ENCODE measurements at places on chromosomes 11 and 22.

DNA sequence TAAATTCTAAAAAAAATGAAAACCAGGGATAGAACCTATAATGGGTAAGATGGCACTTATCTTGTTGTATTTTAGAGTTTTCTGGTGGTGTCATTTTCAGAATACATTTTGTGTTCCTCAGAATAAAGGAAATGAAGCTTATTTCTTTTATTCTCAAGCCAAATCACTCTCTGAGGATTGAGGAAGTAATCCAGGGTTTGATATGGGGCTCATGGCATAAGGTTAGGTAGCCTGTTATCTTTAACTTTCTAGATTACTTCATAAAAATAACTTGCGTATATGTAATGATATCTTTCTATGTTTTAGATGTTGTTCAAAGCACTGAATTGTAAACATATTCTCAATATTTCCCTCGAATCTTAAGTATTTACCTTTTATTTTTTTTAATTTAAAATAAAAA, 33.5 kb downstream of the PDE3B start:
- no peak for DNase-seq

DNA sequence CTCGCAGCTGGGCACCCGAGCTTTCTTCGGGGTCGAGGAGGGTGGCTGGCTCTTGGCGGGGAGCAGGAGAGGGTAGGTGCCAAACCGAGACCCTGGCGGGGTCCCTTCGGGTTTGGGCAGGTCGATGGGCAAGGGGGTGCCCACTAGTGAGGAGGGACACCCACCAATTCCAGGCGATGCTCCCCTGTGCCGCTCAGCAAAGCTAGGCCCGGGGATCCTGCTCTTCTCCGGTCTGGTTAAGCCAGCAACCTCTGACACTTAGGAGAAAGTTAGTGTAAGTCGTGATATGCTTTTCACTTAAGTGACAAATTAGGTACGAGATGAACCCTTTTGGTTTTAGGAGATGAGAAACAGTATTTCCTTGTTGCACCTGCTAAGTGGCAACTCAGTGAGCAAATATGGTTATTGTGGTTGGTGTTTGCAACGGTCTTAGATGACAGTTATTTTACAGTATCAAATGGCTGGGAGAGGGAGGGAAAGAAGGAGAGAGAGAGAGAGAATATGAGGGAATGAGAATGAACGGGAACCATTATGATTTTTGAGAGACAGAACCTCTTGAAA, 565 bp downstream of the NUCB2 start:
- peak; percentile 71 for DNase-seq

DNA sequence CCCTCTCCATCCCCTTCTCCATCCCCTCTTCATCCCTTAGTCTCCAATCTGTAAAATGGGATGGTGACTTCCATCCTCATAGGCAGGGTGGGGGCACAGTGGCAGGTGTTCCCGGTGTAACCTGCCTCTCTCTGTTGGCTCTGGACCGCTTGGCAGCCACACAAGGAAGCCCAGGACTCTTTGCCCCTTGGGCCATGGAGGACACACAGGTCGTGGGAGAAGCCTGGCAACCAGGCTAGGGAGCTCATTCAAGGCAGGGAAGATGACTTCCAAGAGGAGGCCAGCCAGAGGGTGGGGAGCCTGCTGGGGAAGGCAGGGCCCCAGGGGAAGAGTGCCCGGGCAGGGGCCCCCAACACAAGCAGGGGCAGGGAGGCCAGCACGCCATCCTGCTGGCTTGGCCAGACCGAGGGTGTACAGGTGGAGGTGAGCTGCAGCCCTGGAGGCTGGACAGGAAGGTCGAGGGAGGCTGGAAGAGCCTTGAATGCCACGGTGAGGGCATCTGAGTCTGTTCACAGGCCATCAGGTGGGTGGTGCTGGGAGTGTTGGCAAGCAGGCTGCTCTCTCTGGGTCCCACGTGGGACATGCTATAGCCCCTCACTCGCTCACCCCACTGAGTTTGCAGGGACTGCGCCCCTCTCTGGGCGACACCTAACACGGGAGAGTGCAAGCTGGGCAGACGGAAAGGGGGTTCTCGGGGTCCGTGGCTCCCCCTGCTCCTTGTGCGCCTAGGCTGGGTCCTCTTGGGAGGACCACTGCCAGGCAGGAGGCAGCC, 15.5 kb upstream of the CTSD start:
- DNase-seq = no peak

DNA sequence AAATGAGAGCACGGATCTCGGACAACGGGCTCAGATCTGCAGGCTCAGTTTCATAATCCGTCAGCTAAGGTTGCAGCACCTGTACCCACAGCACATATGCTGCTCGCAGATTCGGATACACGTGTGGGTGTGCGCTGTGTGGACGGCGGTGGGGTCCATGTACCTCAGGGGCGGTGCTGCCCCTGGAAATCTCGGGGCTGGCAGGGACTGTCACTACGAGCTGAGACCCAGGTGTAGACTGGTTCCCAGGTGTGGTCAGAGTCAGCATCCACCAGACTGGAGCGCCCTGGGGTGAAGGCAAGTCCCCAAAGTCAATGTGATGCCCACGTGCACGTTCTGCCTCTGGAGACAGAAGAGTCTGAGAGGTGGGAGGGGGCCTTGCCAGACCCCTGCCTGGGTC, 989.3 kb downstream of the BRD1 start:
- no peak for DNase-seq

DNA sequence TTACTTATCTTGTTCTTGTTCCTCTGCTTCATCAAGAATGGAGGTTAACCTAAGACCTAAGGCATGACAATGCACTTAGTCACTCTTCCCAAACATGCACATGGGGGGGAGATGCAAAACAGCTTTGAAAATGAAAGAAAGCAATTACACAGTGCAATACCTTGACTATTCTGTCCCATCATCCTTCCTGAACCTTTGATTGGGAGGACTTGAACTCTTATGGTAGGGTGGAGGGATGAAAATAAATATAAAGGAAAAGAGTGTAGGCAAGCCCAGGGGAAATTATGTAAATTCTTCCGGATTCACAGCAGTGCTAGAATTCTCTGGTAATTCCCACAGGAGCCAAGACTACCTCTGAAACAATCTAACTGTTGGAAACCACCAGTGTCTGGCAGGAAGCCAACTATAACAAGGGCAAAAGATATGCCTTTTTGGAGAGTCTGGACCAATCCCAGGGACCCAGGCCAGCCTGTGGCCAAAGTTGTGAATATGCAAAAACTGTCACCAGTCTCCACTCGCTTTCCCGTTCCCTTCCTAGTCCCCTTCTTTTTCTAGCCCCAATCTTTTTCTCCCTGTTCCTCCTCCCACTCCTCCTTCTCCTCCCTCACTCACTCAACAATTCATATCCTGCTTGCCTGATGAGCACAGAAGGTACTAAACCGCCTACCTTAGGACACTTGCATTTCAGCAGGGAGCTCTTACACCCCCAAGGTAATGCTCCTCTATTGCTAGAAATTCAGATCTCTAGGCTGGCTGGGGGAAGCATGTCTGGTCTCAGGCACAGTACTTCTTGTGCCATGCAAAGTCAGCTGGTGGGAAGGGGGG, 2.5 kb upstream of the RCN1 start:
- DNase-seq = peak; percentile 66

DNA sequence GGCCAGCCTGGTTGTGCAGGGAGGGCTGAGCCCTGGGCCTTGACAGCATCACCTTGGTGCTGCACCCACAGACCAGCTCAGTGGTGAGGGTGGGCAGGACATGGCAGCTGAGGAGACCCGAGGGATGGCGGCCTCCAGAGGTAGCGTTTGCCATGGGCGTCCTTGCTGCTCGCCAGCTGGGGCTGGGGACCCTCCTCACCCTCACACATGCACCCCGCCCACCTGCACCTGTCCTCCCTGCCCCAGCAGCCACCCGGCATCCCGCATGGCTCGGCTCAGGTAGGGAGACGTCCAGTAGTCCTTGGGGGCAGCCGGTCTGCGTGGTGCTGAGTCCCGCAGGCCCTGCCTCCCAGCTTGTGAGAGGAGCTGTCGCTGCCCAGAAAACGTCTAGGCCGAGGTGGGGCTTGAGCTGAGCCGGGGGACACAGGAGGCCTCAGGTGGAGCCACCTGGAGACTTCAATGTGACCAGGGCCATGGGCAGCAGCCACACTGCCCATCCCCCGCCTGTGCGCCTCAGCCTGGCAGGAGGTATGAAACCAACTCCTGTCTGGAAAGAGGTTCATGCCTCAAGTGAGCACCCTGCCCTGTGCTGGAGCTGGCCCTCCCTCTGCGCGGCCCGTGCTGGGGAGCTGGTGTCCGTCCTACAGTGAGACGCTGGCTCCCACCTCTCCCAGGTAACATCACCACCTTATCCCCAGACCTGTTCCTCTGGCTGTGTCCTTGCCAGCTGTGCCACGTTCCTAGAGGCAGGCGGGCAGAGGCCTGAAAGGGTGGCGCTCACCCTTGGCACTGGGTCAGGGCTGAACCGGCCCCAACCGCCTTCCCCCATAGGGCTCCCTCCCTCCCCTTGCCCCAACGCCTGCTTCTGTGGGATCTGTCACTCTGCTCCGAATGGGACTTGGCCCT, 3.3 kb upstream of the TRABD start:
- DNase-seq = no peak

GRCh38 chr11:113951537-113951936, 23.4 kb upstream of the HTR3A start:
- no peak for DNase-seq

- DNase-seq = peak; percentile 3
Measured at GRCh38 chr11:26522912-26523610, 49.0 kb downstream of the MUC15 start.

Measured in NCI-H446 (cell line).